ENCODE measurements at places on chromosomes 1 and 21. TPM values are rescaled to one million over a fixed set of nuclear protein-coding genes. Genes with fewer than 3 reads are reported as not detected.

DNA sequence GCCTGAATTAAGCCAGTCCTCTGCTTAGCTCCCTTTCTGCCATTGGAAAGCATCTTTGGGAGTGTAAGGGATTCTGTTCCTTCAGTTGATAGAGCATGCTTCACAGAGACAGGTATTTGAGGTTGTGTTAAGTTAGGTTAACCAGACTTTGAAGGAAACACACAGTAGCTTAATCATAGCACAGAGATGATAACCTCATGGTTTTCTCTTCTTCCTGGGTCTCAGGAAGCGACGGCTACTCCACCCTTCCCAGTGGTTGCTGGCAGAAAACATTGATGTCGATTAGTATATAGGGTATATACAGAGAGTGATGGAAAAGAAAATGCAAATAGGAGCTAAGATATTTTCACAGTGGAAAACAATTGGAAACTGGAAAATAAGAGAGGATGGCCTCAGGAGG lies 42.0 kb downstream of the S1PR1 start:
- no peak overlapping the region for H3K4me3 ChIP-seq
- no peak overlapping the region for H3K27ac ChIP-seq
- no peaks in the 10 kb centered on the region for H3K27me3 ChIP-seq

- H3K27me3 ChIP-seq, result no peaks in the 10 kb centered on the region
- H3K4me3 ChIP-seq, result peak overlapping the region; percentile 72
- H3K27ac ChIP-seq, result peak overlapping the region; percentile 79
- no peaks in the 10 kb centered on the region for H3K36me3 ChIP-seq
- peaks cover 12% of the 10 kb centered on the region for H3K4me1 ChIP-seq
Observed at GRCh38 chr1:10429868-10430215, 391 bp upstream of the CENPS start.

GRCh38 chr21:34800797-34801518 lies 132.2 kb downstream of the CLIC6 start:
- no peak for DNase-seq
- peaks cover 82% of the 10 kb centered on the region for H3K4me1 ChIP-seq
- H3K36me3 ChIP-seq, result peaks cover 51% of the 10 kb centered on the region
- H3K27me3 ChIP-seq, result no peaks in the 10 kb centered on the region
- H3K4me3 ChIP-seq, result no peak overlapping the region

GRCh38 chr1:245469734-245470133 lies 314.9 kb downstream of the KIF26B start:
- no peak for DNase-seq
- H3K4me3 ChIP-seq, result no peak overlapping the region
- no peaks in the 10 kb centered on the region for H3K27me3 ChIP-seq

DNA sequence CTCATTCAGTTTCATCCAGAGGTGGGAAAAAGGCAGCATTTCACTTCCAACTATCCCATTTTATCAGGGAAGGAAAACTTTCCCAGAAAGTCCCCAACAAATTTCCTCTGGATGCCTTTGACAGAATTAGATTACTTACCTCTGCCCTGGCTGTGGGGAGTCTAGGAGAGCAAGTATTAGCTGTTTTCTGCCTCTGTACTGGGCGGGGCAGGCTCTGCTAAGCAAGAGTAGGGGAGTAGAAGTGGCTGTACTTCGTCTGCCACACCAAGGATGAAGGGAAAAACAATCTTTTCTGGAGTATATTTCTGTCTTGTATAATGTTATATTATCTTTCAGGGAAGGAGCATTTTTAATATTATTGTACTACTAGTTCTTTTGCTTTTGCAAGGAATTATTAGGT lies 78.5 kb downstream of the FNBP1L start:
- no peak overlapping the region for H3K27ac ChIP-seq
- H3K27me3 ChIP-seq, result no peaks in the 10 kb centered on the region
- H3K4me1 ChIP-seq, result no peaks in the 10 kb centered on the region
- H3K36me3 ChIP-seq, result no peaks in the 10 kb centered on the region
- DNase-seq, result no peak
- H3K4me3 ChIP-seq, result no peak overlapping the region

DNA sequence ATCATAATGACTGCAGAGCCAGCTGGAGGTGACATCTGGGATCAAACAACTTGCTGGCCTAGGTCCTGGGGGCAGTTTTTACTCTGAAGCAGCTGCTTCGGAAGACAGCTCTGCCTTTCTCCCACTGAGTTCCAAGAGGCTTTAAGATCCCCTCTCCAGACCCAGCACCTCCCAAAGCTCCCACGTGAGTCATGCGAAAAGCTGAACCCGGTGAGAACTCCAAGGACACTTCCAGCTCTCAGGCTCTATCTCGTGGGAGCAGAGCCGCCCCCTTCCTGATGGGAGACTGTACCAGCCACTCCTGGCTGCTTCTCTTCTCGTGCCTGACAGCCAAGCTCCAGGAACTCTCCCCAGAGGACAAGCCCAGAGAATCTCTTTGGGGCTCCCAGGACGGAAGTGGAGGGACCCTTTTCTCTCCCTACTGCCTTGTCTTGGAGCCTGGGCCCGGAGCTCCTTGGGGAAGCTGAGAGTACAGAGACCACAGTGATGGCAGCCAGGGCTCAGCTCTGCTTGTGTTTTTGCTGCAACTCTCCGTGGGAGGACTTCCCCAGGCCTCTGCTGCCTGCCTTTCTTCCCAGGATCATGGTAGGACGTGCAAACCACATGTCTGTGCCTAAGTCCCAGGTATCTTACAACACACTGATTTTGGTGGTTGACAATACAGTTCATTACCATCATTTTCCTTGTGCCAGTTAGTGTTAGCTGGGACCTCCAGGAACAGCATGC lies 40.6 kb downstream of the STUM start:
- H3K4me1 ChIP-seq, result no peaks in the 10 kb centered on the region
- H3K27ac ChIP-seq, result no peak overlapping the region
- no peak overlapping the region for H3K4me3 ChIP-seq
- no peak for DNase-seq

GRCh38 chr1:22778862-22779520 lies 68.4 kb downstream of the EPHB2 start:
- H3K27me3 ChIP-seq, result peaks cover 21% of the 10 kb centered on the region
- no peaks in the 10 kb centered on the region for H3K4me1 ChIP-seq
- DNase-seq, result no peak
- H3K27ac ChIP-seq, result no peak overlapping the region
- no peak overlapping the region for H3K4me3 ChIP-seq
- no peaks in the 10 kb centered on the region for H3K36me3 ChIP-seq

DNA sequence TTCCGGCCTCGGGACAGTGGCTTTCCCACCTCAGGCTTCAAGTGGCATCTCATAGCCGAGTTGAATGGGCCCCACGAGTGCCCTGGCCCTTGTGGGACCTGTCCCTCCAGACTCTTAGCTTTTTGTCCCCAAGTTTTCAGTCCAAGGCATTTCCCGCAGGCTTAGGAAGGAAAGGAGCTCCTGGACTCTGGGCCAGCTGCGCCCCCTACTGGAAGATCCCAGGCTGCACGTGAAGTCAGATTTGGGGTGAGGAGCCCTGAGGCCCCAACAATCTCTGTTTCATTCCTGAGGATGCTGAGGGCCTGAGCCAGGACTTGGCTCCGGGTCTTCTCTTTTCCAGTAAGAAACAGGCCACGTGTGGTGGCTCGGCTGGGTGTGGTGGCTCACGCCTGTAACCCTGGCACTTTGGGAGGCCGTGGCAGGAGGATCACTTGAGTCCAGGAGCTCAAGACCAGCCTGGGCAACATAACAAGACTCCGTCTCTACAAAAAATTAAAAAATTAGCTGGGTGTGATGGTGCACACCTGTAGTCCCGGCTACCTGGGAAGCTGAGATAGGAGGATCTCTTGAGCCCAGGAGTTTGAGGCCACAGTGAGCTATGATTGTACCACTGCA lies 67.4 kb downstream of the ARHGEF10L start:
- no peaks in the 10 kb centered on the region for H3K4me1 ChIP-seq
- no peaks in the 10 kb centered on the region for H3K36me3 ChIP-seq
- no peaks in the 10 kb centered on the region for H3K27me3 ChIP-seq
- H3K27ac ChIP-seq, result no peak overlapping the region

DNA sequence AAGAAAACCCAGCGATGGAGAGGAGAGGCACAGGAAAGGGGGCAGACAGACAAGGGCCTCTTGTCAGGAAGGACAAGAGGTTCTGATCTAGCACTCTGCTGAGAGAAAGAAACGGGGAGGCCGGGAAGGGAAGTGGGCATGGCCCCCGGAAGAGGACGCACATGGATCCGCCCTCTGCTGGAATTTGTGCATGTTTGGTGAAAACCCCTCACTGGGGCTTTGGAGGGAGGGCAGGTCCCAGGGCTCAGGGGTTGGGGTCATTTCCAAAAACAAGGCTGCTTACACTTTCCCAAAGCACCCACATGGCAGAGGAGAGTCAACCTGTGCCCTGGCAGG lies 32.4 kb upstream of the ECE1 start:
- H3K27me3 ChIP-seq, result no peaks in the 10 kb centered on the region
- no peak overlapping the region for H3K4me3 ChIP-seq
- H3K4me1 ChIP-seq, result peaks cover 20% of the 10 kb centered on the region
- no peak for DNase-seq

Gene RGS18
- 0.67 TPM for polyA plus RNA-seq

Gene LCE1B
- 0.48 TPM for polyA plus RNA-seq

Gene MCOLN2
- 0.12 TPM for polyA plus RNA-seq
